ENCODE measurements at places on chromosomes 1 and 21. TPM values are rescaled to one million over a fixed set of nuclear protein-coding genes. Genes with fewer than 3 reads are reported as not detected.

Gene SYT6
- total RNA-seq, result 0.61 TPM

Gene MROH7
- not detected for total RNA-seq

Gene DISP1
- 1.8 TPM for total RNA-seq

Gene RGS13
- total RNA-seq, result not detected

Gene CCDC27
- not detected for total RNA-seq

Gene LENEP
- not detected for total RNA-seq

Gene TCHH
- 0.19 TPM for total RNA-seq

Gene CHD5
- total RNA-seq, result 1.3 TPM

Gene ROR1
- 8.5 TPM for total RNA-seq

Gene HCRTR1
- total RNA-seq, result not detected

Gene IPO13
- 10.5 TPM for total RNA-seq

Gene URB1
- 12.1 TPM for total RNA-seq

Gene C1orf174
- 25.2 TPM for total RNA-seq

Gene KRTAP11-1
- not detected for total RNA-seq

Gene ZNF697
- total RNA-seq, result 1.8 TPM

Data from A549 treated with ZK216348 at 1 μM for 4 hours (cell line).